Stimulated activated CD4-positive, alpha-beta T cell treated with anti-CD3 and anti-CD28 coated beads, TNF-alpha, amount 100 ng/mL, for 24 hours (primary cell): ENCODE measurements at places on chromosomes 7 and 10.

DNA sequence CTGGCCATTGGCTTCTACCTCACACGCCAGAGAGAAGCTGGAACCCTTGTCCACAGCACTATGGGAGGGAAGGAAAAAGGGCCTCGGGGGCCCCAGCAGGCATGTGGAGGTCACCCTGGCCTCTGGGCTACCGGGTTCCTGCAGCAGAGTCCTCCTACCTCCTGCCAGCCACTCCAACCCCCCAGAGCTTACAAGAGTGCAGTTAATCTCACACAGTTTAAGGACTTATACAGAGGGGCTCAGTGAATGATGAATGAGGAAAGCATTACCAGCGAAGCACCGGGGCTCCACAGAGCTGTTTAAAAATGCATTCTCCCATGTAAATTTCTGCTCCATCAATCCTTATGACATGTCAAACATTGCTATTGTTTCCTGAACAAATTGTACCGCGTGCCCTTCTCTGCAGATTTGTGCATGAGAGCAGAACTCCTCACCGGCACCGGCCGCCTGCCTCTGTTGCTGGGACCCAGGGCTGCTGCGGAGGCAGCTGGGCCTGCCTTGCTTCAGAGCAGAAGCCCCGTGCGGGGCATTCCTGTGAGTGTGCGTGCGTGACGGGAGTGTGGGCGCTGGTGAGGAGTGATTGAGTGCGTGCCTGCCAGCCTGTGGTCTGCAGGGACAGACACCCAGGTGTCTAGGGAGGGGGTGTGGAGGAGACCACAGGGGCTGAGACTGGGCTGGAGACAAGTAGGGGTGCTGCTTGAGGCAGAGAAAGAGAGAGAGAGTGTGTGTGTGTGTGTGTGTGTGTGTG, 52.8 kb downstream of the C10orf105 start:
- DNase-seq, result peak; percentile 6

DNA sequence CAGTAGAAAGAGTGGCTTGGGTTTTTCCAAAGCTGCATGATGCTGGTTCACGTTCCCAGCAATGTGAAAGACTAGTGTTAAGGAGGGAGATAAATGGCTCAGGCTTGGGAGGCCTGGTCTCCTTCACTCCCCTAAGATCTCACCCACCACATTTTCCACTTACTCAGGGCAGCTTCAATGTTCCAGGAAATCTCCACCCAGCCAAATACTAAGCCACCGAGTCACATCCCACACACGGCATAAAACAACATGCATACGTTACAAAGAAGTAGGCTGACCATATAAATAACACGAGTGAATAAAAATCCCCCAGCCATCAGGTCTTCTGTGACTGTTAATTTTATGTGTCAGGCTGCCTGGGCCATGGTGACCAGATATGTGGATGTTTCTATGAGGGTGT, 303.5 kb downstream of the SFMBT2 start:
- DNase-seq, result no peak

- no peak for DNase-seq
These were observed 16.3 kb downstream of the VOPP1 start for GRCh38 chr7:55556031-55556430.

- no peak for DNase-seq
These were observed 217.9 kb downstream of the SKAP2 start for GRCh38 chr7:26646336-26647048.

GRCh38 chr7:51310131-51310583, 6.5 kb downstream of the COBL start:
- no peak for DNase-seq

DNA sequence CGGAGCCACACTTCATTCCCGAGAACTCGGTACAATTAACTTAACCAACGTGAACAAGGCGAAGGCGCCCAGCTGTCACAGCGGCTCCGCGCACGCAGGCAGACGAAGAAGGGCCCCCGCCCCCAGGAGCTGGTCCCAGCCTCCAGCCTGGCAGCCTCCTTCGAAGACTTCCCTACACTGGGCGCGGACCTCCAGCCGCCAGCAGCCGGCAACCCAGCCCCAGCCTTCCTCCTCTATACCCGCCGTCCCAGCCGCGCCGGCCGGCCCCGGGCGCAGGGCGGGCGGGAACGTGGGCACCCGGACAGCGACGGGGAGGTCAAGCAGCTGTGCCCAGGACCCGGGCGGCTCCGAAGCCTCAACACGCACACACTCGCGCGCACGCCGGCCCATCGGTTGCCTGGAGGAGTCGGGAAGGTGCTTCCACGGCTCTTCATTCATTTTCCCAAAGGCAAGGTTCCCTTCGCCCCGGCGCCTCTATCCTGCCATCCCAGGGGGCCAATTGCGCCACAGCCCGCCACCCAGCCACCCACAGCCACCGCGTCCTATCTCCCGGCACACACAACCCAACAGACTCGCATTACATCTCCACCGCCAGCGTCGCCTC, 1.6 kb downstream of the CHST15 start:
- no peak for DNase-seq

GRCh38 chr7:16785846-16786245, 19.0 kb downstream of the AGR2 start:
- no peak for DNase-seq

DNA sequence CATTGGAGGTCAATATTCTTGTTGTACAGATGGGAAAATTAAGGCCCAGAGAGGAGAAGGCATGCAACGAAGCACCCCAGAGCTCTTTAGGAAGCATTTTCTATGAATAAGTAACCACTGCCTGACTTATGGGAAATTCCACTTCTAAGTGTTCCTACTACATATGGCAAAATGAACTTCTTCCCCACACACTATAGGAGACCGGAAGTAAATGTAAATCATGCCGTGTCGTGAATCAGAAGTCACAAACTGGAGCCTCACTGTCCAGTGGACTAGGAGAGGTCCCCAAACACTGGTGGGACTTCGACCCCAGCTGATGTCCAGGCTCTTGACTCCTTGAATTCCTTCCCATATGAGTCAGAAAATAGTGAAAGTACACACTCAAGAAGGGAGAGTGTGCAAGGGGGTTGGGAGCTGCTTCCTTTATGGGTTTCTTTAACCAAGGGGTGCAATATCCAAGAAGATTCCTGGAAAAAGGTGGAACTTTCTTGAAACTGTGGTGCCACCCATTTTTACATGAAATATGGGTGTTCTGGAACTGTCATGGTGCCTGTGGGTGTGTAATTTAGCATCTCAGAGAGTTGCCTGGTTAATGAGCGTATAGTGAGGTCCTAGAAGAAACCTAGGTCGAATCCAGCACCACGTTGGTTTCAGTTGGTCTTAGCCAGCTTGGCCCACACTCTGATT, 6.7 kb downstream of the RASSF4 start:
- DNase-seq, result no peak

- DNase-seq, result no peak
These were observed 27.9 kb downstream of the CD36 start for GRCh38 chr7:80666376-80666775.

DNA sequence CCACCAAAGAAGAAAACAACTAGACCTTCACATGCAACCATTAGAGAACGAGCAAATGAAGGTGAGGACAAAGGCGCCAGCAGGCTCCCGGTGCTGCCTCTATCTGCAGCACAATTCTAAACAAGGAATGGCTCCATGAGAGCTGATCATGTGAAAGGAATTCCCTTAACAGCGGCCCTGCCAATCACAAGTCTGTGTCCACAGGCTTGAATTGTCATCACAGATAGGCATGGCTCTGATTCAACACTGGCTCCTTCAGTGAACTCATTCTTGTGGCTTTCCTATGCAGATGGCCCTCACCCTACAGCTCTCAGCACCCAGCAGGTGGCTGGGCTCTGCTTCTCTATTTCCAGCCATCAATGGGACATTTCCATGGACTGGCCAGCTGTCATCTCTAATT, 36.2 kb downstream of the LAMB1 start:
- DNase-seq, result no peak

- no peak for DNase-seq
These were observed 214.6 kb upstream of the ZNF32 start for GRCh38 chr10:43863270-43863669.

- no peak for DNase-seq
These were observed 14.5 kb downstream of the PARD3 start for GRCh38 chr10:34800624-34801023.
